ENCODE measurements at places on chromosomes 6 and 20.

GRCh38 chr6:43883847-43884651 lies 114.0 kb downstream of the VEGFA start:
- no peak overlapping the region for H3K4me3 ChIP-seq
- no peak overlapping the region for H3K27ac ChIP-seq
- peaks cover 9% of the 10 kb centered on the region for H3K4me1 ChIP-seq
- no peaks in the 10 kb centered on the region for H3K27me3 ChIP-seq
- no peaks in the 10 kb centered on the region for H3K36me3 ChIP-seq

DNA sequence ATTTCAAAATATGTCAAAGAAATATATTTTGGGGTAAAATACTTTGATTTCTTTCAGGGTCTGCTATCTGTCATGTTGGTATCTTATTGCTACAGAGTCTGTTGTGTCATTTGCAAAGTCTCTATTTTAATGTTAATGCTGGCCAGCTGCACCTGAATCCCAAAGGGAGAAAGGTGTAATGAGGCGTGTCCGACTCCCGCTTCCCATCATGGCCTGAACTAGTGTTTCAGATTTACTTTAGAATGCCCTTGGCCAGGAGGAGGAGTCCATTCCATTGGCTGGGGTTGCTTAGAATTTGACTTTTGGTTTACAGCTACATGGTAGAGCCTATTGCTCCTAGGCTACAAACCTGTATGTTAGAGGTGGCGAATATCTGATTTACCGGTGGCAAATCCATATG lies 69.3 kb downstream of the FAM50B start:
- no peaks in the 10 kb centered on the region for H3K36me3 ChIP-seq
- H3K27me3 ChIP-seq, result no peaks in the 10 kb centered on the region
- no peak overlapping the region for H3K27ac ChIP-seq
- DNase-seq, result no peak
- peaks cover 11% of the 10 kb centered on the region for H3K4me1 ChIP-seq

GRCh38 chr6:168416531-168416930 lies 24.5 kb upstream of the SMOC2 start:
- DNase-seq, result no peak
- H3K36me3 ChIP-seq, result no peaks in the 10 kb centered on the region
- H3K4me1 ChIP-seq, result no peaks in the 10 kb centered on the region
- no peak overlapping the region for H3K4me3 ChIP-seq

DNA sequence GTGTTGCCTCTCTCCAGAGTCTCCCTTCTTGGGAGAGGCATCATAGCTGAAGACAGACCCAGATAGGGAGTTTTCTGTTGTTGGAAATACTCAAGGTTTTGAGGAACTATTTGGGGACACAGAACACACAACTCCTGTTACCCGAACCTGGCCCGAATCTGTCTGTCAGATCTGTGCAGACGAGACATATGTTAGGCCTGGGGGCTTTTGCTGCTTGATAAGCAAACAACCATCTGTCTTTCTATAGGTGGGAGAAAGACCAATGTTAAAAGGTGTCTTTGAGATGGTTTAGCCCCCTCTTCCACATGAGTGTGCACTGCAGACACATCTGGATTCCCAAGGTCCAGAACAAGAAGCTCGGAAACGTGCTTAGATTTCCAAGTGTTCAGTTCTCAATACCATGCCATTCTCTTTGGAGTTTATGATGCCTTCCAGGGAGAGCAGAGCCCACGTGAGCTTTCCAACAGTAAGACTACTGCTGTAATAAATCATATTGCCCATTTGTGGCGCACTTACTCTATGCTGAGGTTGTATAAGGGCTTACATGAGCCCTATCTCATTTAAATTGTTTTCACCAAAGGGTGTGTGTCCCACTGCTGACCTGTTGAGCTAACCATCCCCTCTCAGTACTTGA lies 3.8 kb upstream of the STX16 start:
- no peaks in the 10 kb centered on the region for H3K27me3 ChIP-seq
- no peak for DNase-seq
- no peaks in the 10 kb centered on the region for H3K4me1 ChIP-seq
- no peaks in the 10 kb centered on the region for H3K36me3 ChIP-seq

GRCh38 chr6:169212897-169213813 lies 40.5 kb downstream of the THBS2 start:
- peak overlapping the region; percentile 35 for H3K27ac ChIP-seq
- peaks cover 4% of the 10 kb centered on the region for H3K4me1 ChIP-seq
- no peak overlapping the region for H3K4me3 ChIP-seq
- DNase-seq, result peak; percentile 89
- H3K27me3 ChIP-seq, result no peaks in the 10 kb centered on the region

DNA sequence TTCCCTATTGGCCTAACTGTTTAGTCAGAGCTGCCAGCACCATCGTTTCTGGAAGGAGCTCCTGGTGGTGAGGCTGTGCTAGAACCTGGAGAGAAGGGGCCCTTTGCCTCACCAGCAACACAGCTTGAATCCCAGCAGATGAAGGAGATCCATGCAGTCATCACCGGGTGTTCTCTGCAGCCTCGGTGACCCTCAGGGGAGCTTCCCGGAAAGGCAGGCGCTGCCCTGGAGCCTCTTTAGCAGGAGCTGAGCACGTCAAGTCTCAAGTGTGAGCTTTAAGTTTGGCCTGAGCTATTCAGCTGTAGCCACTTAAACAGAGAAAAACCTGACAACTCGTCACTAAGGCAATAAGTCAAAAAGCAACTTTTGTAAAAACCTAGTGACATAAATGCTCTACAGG lies 181.2 kb upstream of the FOXQ1 start:
- H3K4me1 ChIP-seq, result no peaks in the 10 kb centered on the region
- H3K4me3 ChIP-seq, result no peak overlapping the region

- DNase-seq, result no peak
- H3K27ac ChIP-seq, result no peak overlapping the region
- H3K4me3 ChIP-seq, result no peak overlapping the region
- no peaks in the 10 kb centered on the region for H3K4me1 ChIP-seq
- H3K36me3 ChIP-seq, result no peaks in the 10 kb centered on the region
Observed at GRCh38 chr6:106149472-106150069, 63.4 kb downstream of the PRDM1 start.

GRCh38 chr6:85455471-85456026 lies 5.7 kb downstream of the NT5E start:
- H3K4me1 ChIP-seq, result no peaks in the 10 kb centered on the region
- H3K27me3 ChIP-seq, result no peaks in the 10 kb centered on the region
- H3K36me3 ChIP-seq, result no peaks in the 10 kb centered on the region
- H3K27ac ChIP-seq, result no peak overlapping the region

DNA sequence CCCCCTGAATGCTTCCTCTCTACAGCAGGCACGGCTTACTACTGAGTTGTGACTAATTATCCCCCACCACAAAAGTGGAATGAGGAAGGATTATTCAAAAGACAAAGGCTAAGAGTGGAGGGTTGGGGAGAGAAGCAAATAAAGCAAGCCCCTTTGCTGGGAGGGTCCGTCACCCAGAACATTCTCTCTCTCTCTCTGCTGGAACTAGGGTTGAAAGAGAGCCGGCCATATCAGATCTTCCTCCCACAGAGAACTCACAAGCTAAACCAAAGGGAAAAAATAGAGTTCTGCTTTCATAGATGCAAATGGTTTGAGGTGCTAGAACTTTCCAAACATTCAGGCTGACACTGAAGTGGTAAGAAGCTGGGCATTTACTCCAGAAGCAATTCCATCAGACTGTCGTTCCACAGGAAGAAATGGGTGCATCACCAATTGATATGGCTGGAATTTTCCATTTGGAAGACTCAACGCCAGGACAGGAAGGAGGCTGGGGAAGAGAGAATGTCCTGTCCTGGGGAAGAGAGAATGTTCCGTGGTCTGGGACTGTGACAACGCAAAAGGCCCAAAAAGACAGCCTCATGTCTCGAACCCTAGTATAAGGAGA lies 7.9 kb downstream of the ZMYND8 start:
- peaks cover 58% of the 10 kb centered on the region for H3K4me1 ChIP-seq
- H3K36me3 ChIP-seq, result no peaks in the 10 kb centered on the region

DNA sequence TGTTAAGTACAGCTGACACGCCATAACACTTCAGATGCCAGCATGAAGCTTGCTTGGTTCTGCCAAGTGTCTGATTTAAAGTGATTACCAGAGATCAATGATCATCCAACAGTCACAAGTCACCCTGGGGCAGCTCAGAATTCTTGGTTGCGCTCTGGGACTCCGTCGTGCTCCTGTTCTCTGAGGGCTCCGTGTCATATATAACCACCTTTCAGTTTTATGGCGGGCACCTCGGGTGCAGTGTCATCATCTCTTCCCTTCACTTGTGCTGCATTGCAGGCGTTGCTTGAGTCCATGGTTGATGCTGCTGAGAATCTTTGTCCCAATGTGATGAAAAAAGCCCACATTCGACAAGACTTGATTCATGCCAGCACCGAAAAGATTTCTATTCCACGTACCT lies 101.4 kb upstream of the SCGN start:
- no peaks in the 10 kb centered on the region for H3K27me3 ChIP-seq
- no peak overlapping the region for H3K4me3 ChIP-seq
- no peak for DNase-seq
- H3K36me3 ChIP-seq, result no peaks in the 10 kb centered on the region
- no peak overlapping the region for H3K27ac ChIP-seq

DNA sequence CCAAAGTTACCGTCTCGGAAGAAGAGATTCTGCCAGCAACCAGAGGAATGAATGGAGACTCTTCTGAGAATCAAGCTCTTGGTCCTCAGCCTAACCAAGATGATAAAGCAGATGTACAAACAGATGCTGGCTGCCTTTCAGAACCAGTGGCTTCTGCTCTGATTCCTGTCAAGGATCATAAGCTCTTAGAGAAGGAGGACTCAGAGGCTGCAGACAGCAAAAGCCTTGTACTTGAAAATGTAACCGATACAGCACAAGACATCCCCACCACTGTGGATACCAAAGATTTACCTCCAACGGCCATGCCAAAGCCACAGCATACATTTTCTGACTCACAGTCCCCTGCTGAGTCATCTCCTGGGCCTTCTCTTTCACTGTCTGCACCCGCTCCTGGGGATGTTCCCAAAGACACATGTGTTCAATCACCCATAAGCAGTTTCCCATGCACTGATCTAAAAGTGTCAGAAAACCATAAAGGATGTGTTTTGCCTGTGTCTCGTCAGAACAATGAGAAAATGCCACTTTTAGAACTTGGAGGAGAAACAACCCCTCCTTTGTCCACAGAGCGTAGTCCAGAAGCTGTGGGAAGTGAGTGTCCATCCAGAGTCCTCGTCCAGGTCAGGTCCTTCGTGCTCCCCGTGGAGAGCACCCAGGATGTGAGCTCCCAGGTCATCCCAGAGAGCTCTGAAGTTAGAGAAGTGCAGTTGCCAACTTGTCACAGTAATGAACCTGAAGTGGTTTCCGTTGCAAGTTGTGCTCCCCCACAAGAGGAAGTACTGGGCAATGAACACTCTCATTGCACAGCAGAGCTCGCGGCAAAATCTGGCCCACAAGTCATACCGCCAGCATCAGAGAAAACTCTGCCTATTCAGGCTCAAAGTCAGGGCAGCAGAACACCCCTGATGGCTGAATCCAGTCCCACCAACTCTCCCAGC lies 109.6 kb downstream of the RTN4IP1 start:
- H3K36me3 ChIP-seq, result no peaks in the 10 kb centered on the region
- no peak overlapping the region for H3K4me3 ChIP-seq
- H3K27ac ChIP-seq, result no peak overlapping the region
- no peak for DNase-seq
- no peaks in the 10 kb centered on the region for H3K4me1 ChIP-seq
- no peaks in the 10 kb centered on the region for H3K27me3 ChIP-seq

Data from pancreas (tissue), 10 donors.